ENCODE measurements at places on chromosomes 16 and 17. TPM values are rescaled to one million over a fixed set of nuclear protein-coding genes. Genes with fewer than 3 reads are reported as not detected.

The SNAI3 gene
- total RNA-seq: 2.5 TPM

DNA sequence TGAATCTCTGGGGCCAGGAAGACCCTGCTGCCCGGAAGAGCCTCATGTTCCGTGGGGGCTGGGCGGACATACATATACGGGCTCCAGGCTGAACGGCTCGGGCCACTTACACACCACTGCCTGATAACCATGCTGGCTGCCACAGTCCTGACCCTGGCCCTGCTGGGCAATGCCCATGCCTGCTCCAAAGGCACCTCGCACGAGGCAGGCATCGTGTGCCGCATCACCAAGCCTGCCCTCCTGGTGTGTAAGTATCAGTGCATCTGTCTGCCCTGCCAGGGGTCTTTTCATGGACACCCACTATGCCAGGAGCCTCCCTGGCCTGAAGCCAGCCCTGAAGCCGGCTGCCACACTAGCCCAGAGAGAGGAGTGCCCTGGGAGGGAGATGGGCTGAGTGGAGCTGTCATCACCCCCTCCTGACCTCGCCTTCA, at the start of gene CETP:
CETP (plus strand) TSS at position 100 of the 431 bp plus-strand sequence; CDS start at position 130, 30 bp downstream.
- no peak within 1 kb of the TSS for H3K4me3 ChIP-seq
- no peak for DNase-seq
- H3K27me3 ChIP-seq: no peaks in the 10 kb centered on the region

- H3K27me3 ChIP-seq: no peaks in the 10 kb centered on the region
- H3K27ac ChIP-seq: no peak overlapping the region
- peak; percentile 72 for DNase-seq
- H3K4me3 ChIP-seq: no peak overlapping the region
- peaks cover under 1% of the 10 kb centered on the region for H3K4me1 ChIP-seq
- H3K36me3 ChIP-seq: no peaks in the 10 kb centered on the region
Observed at GRCh38 chr16:21083729-21084268, 66.8 kb downstream of the DNAH3 start.

- H3K27me3 ChIP-seq: no peaks in the 10 kb centered on the region
- peaks cover 2% of the 10 kb centered on the region for H3K36me3 ChIP-seq
- H3K4me1 ChIP-seq: peaks cover 4% of the 10 kb centered on the region
- DNase-seq: peak; percentile 78
- peak overlapping the region; percentile 65 for H3K27ac ChIP-seq
- H3K4me3 ChIP-seq: no peak overlapping the region
Observed at GRCh38 chr17:40251576-40251975, 32.5 kb downstream of the WIPF2 start.

GRCh38 chr16:23788685-23789084, 33.9 kb downstream of the CHP2 start:
- H3K36me3 ChIP-seq: no peaks in the 10 kb centered on the region
- no peak overlapping the region for H3K27ac ChIP-seq
- no peak overlapping the region for H3K4me3 ChIP-seq
- no peaks in the 10 kb centered on the region for H3K4me1 ChIP-seq
- no peak for DNase-seq

DNA sequence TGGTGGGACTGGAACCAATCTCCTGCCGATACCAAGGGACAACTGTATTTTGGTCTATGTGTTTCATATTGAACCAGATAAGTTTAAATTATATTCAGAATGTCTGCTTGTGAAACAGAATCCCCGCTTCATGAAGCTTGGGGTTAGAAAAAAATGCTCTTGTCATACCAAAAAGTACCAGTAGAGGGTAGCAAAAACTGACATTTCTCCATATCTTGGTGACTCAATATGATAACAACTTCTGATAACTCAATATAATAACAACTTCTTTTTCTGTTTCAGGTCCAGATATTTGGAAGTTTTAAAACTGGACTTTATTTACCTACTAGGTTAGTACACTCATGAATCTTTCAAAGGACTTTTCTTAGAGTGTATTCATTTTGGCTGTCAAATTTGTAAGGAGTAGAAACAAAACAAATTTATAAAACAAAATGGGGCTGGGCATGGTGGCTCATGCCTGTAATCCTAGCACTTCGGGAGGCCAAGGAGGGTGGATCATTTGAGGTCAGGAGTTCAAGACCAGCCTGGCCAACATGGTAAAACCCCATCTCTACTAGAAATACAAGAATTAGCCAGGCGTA, 52.3 kb upstream of the ADCY7 start:
- no peaks in the 10 kb centered on the region for H3K36me3 ChIP-seq
- H3K27ac ChIP-seq: no peak overlapping the region
- H3K4me1 ChIP-seq: peaks cover 19% of the 10 kb centered on the region
- no peaks in the 10 kb centered on the region for H3K27me3 ChIP-seq
- no peak overlapping the region for H3K4me3 ChIP-seq
- DNase-seq: peak; percentile 54

DNA sequence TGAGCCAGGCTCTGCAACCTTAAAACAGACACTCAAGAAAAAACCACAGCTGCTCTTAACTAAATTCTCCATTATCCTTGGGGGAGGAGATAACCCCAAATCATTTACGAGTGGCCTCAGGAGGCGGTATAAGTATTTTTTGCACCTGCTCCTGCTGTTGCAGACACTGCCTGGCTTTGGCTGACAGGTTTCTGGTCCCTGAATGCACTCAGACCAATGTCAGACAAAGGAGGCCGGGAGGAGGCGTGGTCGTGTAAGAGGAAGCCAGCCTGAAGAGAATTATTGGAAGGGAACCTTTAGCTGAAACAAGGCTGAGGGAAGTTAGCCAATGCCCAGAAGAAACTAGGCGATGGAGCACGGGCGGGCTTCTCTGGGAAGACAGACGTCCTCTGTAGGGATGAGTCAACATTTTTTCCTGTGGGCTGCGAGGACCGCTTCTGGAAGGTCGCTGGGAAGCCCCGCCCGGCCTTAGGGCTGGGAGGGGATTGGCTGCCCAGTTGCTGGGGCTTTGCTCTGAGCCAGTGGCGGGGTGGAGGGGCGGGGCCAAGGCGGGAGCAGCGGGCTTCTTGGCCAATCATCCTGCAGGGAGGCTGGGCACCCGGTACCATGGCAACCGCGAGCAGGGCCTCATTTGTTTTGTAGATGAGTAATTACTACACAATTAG, 82.3 kb downstream of the CCDC182 start:
- peak; percentile 96 for DNase-seq
- no peaks in the 10 kb centered on the region for H3K27me3 ChIP-seq
- peaks cover 24% of the 10 kb centered on the region for H3K4me1 ChIP-seq
- peak overlapping the region; percentile 55 for H3K27ac ChIP-seq
- peaks cover 5% of the 10 kb centered on the region for H3K36me3 ChIP-seq

The CBFB gene
- total RNA-seq: 48.0 TPM

- no peaks in the 10 kb centered on the region for H3K4me1 ChIP-seq
- H3K27ac ChIP-seq: no peak overlapping the region
- H3K4me3 ChIP-seq: no peak overlapping the region
Observed at GRCh38 chr16:65414284-65414984, 292.6 kb upstream of the CDH11 start.

The CRAMP1 gene
- 7.0 TPM for total RNA-seq

DNA sequence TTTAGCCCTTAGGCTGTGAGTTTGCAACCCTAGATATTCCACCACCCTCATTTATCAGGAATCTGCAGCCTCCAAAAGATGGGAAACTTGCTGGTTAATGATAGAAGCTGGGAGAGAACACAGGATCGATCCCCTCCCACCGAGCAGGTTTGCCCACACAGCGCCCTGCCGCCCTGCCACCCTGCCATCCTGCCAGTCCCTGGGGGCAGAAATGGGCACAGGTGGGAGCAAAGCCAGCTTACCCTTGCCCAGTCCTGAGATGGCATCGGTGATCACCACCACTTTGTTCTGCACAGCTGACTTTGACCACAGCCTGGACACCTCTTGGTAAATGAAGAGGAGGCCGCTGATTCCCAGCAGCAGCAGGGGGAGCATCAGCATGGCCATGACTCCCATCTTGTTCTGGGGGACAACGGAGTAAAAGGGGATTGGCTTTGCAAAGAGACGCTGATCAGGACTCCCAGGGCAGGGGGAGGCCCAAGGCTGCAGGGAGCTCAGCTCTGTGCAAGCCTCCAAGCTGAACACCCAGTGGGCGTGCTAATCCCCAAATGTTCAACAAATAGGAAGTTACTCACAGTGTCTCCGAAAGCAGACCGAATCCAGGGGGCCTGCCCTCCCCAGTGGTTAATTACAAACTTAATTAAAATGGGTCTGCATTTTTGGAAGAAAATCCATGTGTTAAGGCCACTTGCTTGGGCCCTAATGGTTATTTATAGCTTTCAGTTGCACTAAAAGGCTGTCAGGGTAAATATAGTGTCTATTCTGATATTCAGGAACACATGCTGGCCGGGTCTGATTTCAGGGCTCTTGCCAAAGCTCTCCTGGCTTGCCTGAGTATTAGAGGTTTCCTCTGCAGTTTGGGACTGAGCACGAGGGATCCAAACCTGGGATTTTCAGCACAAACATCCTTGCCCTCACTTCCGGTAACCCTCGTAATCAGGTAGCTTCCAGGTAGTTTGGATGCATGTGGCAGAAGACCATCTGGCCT, at the start of gene DHRS7C:
DHRS7C (minus strand) TSS at position 704 of the 988 bp plus-strand sequence; CDS start at position 396, 308 bp downstream.
- DNase-seq: no peak
- H3K36me3 ChIP-seq: no peaks in the 10 kb centered on the region
- H3K27me3 ChIP-seq: no peaks in the 10 kb centered on the region
- no peak within 1 kb of the TSS for H3K4me3 ChIP-seq
- H3K27ac ChIP-seq: no peak within 1 kb of the TSS
- H3K4me1 ChIP-seq: no peaks in the 10 kb centered on the region

- H3K27me3 ChIP-seq: no peaks in the 10 kb centered on the region
- no peak for DNase-seq
- H3K4me3 ChIP-seq: no peak overlapping the region
- no peak overlapping the region for H3K27ac ChIP-seq
Observed at GRCh38 chr16:12159672-12160071, 183.1 kb downstream of the SNX29 start.

The VMO1 gene
- 0.33 TPM for total RNA-seq

The FOXN1 gene
- not detected for total RNA-seq

- no peaks in the 10 kb centered on the region for H3K4me1 ChIP-seq
- no peak overlapping the region for H3K4me3 ChIP-seq
- DNase-seq: peak; percentile 60
- no peaks in the 10 kb centered on the region for H3K27me3 ChIP-seq
Observed at GRCh38 chr17:41500131-41500911, 5.1 kb downstream of the KRT13 start.

DNA sequence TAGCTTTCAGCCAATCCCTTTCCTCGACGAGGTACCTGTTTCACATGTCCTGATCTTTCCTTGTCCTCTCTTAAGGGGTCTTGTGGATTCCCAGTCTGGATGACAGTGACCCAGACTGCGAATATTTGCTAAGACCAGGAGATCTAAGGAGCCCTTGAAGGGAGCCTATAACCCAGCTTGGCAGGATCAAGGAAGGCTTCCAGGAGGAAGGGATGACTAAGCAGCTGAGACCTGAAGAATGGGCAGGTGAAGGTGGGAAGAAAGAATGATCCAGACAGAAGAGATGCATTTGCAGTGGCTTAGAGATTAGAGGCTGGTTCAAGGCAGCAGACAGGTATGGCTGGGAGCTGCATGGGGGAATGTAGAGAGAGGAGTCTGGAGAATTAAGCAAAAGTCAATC, 1.9 kb upstream of the PDK2 start:
- DNase-seq: no peak
- H3K4me3 ChIP-seq: no peak overlapping the region
- no peaks in the 10 kb centered on the region for H3K36me3 ChIP-seq
- H3K27ac ChIP-seq: no peak overlapping the region
- H3K4me1 ChIP-seq: peaks cover 9% of the 10 kb centered on the region
- no peaks in the 10 kb centered on the region for H3K27me3 ChIP-seq

- no peaks in the 10 kb centered on the region for H3K36me3 ChIP-seq
- no peaks in the 10 kb centered on the region for H3K27me3 ChIP-seq
- H3K27ac ChIP-seq: no peak overlapping the region
- DNase-seq: no peak
Observed at GRCh38 chr17:64063088-64063487, 42.7 kb upstream of the ICAM2 start.

DNA sequence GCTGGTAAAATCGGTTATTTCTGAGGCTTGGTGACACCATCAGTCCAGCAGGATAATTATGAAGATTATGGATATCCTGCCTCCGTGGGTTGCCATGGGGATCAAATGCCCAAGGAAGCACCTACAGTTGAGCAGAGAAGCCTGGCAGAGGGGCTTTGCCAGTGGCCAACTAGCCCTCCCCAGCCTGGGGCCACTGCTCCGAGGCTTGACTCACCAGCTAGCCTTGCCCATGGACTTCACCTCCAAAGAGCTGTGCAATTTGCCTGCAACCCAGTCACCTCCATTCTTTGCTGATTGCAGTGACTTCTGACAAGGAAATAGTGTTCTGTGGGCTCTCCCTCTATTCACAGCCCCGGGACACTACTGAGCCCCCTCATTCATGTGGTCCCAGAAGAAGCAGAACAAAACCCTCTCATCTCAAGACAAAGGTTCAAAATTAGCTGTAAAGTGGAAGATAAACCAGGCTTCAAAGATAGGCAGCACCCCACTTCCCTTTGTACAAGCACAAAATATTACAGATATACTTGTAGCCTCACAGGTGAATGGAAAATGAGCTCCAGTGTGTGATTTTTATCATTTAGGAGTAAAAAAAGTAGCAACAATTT, 1.6 kb downstream of the PECAM1 start:
- H3K27me3 ChIP-seq: no peaks in the 10 kb centered on the region
- no peaks in the 10 kb centered on the region for H3K36me3 ChIP-seq
- no peak overlapping the region for H3K4me3 ChIP-seq

DNA sequence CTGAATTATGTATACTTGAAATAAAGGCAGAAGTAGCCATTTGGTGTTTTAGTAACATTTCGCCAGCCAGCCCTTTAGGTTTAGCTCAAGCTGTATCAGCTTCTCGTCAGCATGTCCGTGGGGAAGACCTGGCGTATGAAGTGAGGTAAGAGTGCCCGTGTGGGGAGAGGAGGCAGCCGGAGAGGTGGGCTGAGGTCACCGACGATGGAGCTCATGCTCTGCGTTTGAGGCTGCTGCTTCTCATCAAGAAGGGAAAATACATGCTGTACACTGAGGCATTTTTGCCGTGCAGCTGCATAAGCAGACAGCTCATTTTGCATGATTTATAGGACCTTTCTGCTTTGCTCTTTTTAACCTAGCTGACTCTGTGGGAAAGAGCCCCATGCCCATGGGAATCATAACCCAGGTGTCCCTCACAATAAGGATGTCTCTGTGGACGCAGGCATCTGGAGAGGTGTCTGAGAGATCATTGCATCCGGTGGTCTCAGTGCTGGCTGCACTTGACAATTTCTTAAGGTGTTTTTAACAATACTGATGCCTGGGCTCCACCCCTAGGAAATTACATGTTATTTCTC, 179.1 kb downstream of the ABCC12 start:
- no peaks in the 10 kb centered on the region for H3K27me3 ChIP-seq
- no peaks in the 10 kb centered on the region for H3K36me3 ChIP-seq
- H3K4me1 ChIP-seq: no peaks in the 10 kb centered on the region
- no peak for DNase-seq
- H3K27ac ChIP-seq: no peak overlapping the region

GRCh38 chr17:34760931-34761495, 181.6 kb downstream of the TMEM132E start:
- peaks cover 4% of the 10 kb centered on the region for H3K4me1 ChIP-seq
- no peak for DNase-seq
- H3K36me3 ChIP-seq: no peaks in the 10 kb centered on the region
- no peak overlapping the region for H3K4me3 ChIP-seq
- H3K27ac ChIP-seq: no peak overlapping the region

The PDILT gene
- not detected for total RNA-seq

The SCN4A gene
- total RNA-seq: under 0.01 TPM

GRCh38 chr16:85903559-85903958, 4.6 kb downstream of the IRF8 start:
- H3K27me3 ChIP-seq: peaks cover 10% of the 10 kb centered on the region
- H3K4me1 ChIP-seq: peaks cover 5% of the 10 kb centered on the region
- H3K36me3 ChIP-seq: no peaks in the 10 kb centered on the region
- DNase-seq: no peak
- no peak overlapping the region for H3K27ac ChIP-seq

- H3K36me3 ChIP-seq: no peaks in the 10 kb centered on the region
- peaks cover 48% of the 10 kb centered on the region for H3K4me1 ChIP-seq
- peak overlapping the region; percentile 99 for H3K27ac ChIP-seq
Observed at GRCh38 chr16:48608871-48609651, 919 bp downstream of the N4BP1 start.

Data from hepatocyte (in vitro differentiated cells).